RCC 7860 (cell line): ENCODE measurements at places on chromosomes 16 and 17.
A peak's percentile ranks its signal among the peaks of the same experiment; 100 is the strongest.

GRCh38 chr16:69610356-69610755 lies 44.6 kb downstream of the NFAT5 start:
- no peak for DNase-seq

DNA sequence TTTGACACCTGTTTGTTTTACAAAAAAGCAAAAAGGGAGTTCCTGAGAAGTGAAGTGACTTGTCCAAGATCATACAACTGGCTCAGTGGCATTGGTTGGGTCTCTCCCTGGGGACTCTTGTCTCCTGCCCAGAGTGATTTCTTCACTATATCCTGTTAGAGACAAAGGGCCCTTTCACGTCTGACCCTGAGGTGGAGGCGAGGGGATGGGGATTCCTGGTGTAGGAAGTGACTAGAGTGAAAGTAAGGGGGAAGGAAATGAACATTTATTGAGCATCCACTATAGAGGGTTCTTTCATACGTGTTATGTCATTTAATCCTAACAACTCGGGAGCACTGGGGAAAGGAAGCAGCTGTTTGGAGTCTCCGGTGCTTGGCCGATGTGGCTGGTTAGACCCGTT lies 9.0 kb downstream of the ITGB3 start:
- DNase-seq: no peak

GRCh38 chr16:85789773-85790172 lies 9.6 kb downstream of the EMC8 start:
- no peak for DNase-seq

- DNase-seq: no peak
Measured at GRCh38 chr17:36689089-36689667, 87.8 kb downstream of the MRM1 start.

DNA sequence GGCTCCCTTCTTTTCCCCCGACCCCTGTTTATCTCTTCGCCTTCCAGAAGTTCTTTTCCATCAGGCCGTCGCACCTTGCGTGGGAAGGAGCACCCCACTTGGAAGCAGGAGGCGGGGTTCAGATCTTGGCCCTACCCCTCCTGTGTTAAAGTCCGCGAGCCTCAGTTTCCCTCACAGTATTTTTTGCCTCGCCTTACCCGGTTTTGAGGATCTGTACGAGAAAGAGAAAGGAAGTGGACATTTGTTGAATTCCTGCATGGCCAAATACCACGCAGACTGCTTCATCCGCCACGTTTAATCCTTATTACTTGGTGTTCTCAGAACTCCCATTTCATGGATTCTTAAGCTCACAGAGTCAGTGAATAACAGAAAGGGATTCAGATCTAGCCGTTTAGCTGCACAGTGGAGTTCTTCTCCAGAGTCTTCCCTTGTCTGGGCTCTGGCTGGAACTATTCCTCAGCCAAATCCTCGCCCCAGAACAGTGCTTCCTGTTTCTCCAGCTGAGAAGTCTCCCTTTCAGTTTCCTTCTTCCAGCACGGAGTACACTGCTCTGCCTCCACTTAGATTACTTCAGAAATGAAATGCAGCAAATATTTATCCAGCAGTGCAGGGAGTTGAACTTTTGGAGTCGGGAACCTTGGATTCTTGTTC lies 590 bp downstream of the TMEM219 start:
- no peak for DNase-seq

DNA sequence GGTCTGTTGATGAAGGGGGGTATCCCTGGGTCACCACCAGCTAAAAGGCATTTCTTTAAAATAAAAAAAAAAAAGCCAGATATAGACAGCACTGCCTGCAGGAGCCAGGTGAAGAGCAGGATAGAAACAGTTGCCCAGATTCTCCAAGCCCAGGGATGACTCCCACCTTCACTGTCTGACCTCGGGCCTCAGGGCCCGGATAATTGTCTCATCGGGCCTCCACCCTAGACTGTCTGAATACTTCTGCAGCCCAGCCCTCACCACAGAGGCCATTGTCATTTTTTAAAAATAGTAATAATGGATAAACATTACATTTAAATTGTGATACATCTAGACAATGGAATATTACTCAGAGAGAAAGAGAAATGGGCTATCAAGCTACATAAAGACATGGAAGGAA lies 92.8 kb upstream of the TNRC6C start:
- no peak for DNase-seq

DNA sequence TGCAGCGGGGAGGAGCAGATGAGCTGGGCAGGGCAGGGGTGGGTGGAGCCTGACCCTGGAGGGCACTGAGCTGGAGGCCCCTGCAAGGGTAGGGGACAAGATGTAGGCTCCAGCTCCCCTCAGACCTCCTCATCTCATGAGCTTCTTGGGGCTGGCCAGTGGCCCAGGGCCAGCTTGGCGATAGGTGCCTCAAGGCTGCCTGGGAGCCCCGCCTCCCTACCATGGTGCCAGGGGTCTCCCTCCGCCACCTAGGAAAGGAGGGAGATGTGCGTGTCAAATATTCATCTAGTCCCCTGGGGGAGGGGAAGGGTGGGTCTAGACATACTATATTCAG lies 3.9 kb downstream of the HIRIP3 start:
- no peak for DNase-seq

- no peak for DNase-seq
Measured at GRCh38 chr16:80347900-80348299, 192.9 kb upstream of the DYNLRB2 start.

- no peak for DNase-seq
Measured at GRCh38 chr16:66131895-66132294, 234.6 kb upstream of the CDH5 start.

DNA sequence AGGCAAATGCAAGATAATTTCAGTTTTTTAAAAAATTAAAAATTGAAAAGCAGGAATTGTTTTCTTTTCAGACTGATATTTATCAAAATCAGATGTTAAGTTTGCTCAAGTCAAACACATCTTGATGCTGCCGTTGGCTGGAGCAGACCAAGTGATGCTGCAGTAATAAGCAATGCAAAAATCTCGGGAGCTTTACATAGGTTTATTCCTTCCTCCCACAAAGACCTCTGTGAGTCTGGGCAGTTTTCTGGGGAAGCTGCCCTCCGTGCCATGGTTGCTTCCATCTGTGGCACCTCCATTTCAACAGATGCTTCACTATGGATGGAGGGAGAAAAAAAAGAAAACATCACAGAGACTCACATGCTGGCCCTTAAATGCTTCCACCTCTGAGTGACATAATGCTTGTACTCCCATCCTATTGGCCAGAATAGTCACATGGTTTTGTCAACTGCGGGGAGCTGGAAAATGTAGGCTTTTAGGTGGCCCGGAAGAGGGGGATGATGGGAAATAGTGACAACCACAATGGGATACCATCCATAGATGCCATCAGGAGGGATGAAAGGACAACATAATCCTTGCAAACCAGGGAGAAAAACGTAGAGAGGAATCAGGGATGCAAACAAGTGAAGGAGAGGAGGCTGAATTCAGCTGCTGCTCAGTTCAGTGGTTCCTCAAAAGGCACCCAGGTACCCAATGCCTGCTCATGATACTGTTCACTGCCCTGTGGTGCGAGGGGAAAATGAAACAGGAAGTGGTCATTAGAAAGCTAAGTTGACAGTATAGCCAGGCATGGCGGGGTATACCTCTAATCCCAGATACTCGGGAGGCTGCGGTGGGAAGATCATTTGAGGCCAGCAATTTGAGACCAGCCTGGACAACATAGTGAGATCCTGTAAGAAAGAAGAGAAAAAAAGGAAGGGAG lies 13.5 kb upstream of the ERCC4 start:
- no peak for DNase-seq

DNA sequence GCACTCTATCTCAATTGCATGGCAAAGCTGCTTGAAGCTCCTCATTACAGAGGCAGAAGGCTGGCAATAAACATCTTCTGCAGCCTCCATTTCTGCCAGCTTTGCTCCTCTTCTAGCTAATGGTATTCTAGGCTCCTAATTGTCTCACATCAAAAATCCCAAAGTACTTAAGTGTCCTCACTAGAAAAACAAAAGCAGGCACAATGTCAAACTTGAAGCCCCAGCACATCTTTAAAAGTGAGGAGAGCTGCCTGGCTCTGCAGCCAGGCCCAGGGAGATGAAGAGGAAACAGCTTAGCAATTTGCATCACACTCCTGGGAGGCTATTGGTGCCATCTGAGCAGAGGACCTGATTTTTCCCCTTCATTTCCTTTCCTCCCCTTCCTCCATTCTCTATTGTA lies 197.1 kb downstream of the KCNJ2 start:
- no peak for DNase-seq

DNA sequence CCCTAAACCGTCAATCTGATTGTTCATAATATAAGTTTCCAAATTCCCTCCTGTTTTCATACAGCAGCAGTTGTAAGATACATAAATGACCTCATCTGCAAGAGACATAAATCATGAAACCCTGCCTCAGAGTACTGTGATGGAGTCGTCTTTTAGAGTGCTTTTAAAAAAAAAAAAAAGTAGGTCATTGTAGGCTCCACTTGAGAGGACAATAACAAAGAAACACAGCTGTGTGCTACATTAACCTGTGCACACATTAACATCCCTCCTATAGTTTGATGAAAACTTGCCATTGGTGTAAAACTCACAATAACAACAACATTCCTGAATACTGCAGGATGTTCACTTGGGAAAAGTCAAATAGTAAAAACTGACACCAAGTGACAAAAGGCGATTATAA lies 56.5 kb downstream of the XPO6 start:
- DNase-seq: no peak

GRCh38 chr17:45353043-45353442 lies 36.2 kb upstream of the MAP3K14 start:
- DNase-seq: peak; percentile 7

DNA sequence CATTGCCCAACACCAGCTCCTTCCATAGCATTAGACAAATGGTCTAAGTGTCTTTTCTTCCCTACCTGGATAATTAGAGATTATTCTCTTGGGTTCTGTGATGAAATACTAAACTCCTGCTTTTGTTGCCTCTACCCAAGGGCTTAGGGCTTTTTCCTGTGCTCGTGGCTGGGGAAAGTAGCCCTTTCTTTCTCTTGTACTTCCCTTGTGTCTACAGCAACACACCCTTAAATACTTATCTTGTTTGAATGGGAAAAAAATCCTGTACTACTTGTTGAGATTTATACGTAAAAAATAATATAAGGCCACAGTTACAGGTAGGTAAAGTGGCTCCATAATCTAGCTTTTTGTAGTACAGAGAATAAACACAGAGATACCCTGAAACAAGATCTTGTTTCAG lies 7.0 kb upstream of the NACA2 start:
- DNase-seq: no peak

GRCh38 chr17:35243561-35244340 lies 879 bp downstream of the SLFN5 start:
- peak; percentile 43 for DNase-seq

GRCh38 chr17:17781591-17782496 lies 54.9 kb downstream of the SREBF1 start:
- no peak for DNase-seq

DNA sequence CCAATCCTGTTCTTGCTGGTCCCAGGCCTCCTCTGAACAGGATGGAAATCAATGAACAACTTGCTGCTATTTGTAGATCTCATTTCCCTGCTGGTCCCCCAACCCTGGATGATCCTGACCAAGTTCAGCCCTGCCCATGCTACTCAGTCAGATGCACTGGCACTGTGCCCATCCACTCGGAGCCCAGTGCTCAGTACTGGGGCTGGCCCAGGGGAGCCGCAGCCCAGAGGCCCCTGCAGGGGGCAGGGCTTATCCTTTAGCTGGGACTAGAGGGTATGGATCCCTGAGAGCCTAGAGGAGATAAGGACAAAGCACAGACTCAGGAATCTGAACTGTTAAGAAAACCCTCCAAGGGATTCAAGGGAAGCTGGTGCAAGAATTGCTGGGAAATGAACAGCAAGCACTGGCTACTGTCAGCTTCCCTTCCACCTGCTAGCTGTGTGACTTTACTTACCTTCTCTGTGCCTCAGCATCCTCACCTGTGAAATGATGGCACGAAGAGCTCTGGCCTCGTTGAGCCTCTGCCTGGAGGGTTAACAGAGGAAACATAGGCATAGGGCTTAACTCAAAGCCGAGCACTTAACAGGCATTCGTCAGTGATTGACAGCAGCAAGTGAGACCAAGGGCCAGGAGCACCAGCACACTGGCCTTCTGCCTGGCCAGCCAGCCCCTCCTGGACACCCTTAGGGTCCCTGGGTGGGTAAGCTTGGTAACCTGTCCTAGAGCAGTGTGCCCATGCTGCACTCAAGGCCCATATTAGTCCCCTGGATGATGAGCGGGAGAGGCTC lies 29.8 kb upstream of the C1QL1 start:
- DNase-seq: no peak

- no peak for DNase-seq
Measured at GRCh38 chr17:48429638-48430586, at the start of gene SKAP1. Gene SKAP1 (minus strand): TSS chr17:48430214.

GRCh38 chr17:6752068-6752909 lies 3.6 kb upstream of the XAF1 start:
- DNase-seq: peak; percentile 97

DNA sequence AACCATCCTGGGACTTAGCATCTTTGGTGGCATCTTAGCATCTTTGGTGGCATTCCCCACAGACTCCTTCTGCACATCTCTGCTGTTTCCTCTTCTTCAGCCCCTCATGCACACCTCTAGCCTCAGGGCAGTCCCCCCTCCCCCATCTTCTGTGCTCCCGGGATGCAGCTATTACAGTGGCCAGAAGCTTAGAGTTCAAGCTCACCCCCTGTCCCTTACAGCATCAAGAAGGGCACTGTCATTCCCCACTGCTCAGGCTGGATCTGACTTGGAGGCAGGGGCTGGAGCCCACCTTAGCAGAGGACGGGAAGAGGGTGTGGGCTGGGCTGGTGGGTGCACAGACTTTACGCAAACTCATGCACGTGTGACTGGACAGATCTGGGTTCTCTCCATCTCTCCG lies 650 bp downstream of the EPN3 start:
- DNase-seq: no peak

GRCh38 chr17:46790216-46790615 lies 28.3 kb downstream of the WNT3 start:
- no peak for DNase-seq

GRCh38 chr16:17777408-17777863 lies 306.7 kb upstream of the XYLT1 start:
- DNase-seq: no peak

DNA sequence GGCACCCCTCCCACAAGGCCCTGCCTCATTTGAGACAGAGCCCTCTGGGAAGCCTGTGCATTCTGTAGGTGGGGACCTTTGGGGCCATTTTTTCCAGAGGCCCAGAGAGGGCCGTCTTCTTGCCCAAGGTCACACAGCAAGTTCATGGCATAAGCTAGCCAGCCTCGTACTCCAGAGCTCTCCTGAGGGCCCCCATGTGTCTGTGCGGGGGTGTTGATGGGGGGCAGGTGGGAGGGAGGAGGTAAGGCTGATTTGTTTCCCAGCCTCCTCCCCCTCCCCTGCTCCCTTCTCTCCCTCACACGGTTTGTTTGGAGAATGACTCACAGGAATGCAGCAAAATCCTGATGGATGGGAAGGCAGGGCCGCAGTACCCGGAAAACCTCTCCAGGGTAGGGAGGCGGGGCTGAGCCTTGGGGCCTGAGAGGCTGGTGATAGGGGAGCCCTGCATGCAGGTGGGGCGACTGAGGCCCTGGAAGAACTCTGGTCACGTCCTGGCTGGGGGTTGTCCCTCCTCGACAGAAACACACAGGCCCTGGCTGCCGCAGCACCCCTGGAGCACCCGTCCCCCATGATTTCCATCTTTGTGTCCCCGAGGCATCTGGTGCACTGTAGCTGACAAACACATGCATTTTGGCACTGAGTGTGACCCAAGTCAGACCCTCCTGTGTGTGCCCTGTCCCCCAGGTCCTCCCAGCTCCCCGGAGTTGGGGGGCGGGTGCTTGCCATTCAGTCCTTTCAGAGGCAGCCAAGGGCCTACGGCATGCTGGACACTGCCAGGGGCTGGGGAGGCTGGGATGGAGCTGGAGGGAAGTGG lies 29.7 kb downstream of the RAI1 start:
- peak; percentile 76 for DNase-seq
